ENCODE measurements at places on chromosomes 1 and 21.
A peak's percentile ranks its signal among the peaks of the same experiment; 100 is the strongest.

GRCh38 chr21:33666153-33666552 is 23.9 kb downstream of the ITSN1 start:
- no peak for DNase-seq

DNA sequence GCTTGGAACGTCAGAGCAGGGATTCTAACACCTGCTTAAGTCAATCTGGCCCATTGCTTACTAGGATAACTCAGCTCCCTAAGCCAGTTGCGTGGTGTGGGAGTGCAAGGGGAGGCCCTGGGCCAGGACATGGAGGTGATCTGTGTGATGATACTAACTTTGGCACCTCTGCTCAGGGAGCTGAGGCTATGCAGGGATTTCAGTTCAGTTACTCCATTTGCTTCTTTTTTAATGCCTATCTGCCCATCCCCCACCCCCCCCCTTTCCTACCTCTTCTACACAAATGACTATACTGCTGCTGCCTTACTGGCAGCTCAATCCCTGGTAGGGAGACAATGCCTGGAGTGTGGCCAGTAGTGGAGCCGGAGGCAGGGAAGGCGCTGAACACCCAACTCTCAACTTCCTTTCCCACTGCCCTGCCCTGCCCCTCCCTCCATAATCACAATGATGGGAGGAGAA is 19.5 kb downstream of the INKA2 start:
- DNase-seq = no peak

- no peak for DNase-seq
These were observed 158.9 kb downstream of the PRDM16 start for GRCh38 chr1:3227893-3228292.

GRCh38 chr1:192830595-192831246 is 21.9 kb downstream of the RGS2 start:
- DNase-seq = no peak

GRCh38 chr21:17032141-17032655 is 480.6 kb upstream of the CXADR start:
- no peak for DNase-seq

- DNase-seq = no peak
These were observed 6.2 kb upstream of the HLX start for GRCh38 chr1:220873087-220873486.

GRCh38 chr1:208122612-208123358 is 121.4 kb downstream of the PLXNA2 start:
- no peak for DNase-seq

DNA sequence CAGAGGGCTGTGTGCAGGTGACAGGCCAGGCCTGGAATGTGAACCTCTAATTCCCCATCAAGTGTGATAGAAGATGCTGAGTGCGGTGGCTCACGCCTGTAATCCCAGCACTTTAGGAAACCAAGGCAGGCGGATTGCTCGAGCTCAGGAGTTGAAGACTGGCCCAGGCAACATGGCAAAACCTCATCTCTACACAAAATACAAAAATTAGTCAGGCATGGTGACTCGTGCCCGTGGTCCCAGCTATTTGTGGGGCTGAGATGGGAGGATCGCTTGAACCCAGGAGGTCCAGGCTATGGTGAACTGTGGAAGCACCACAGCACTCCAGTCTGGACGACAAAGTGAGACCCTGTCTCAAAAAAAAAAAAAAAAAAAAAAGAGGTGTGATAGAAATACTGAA is 40.1 kb upstream of the PUM1 start:
- DNase-seq = no peak

DNA sequence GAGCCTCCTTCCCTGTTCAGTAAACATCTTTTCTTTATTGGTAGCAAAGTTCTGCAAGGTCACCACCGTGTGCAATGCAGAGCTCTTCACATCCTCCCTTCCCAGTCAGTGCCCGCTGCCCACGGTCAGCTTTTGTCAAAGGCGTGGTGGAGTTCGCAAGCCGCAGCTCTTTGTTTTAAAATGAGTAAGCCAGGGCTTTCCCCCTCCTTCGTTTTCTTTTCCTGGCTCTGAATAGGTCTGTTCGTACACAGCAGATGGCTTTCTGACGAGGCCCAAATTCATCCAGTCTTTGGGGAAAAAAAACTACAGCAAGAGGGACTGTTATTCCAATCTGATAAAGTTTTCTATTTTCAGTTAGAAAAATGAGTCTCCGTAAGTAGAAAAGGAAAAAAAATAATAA is 153.2 kb downstream of the LRIG2 start:
- peak; percentile 3 for DNase-seq

- no peak for DNase-seq
These were observed 124.5 kb downstream of the CACHD1 start for GRCh38 chr1:64594446-64594845.
